ENCODE measurements at places on chromosomes 13 and 19. TPM values are rescaled to one million over a fixed set of nuclear protein-coding genes. Genes with fewer than 3 reads are reported as not detected.

The KCNN1 gene
- not detected for total RNA-seq

The ZNF98 gene
- total RNA-seq = not detected

- H3K4me1 ChIP-seq = peaks cover 6% of the 10 kb centered on the region
- no peak for DNase-seq
- H3K4me3 ChIP-seq = no peak overlapping the region
- no peak overlapping the region for H3K27ac ChIP-seq
- no peaks in the 10 kb centered on the region for H3K36me3 ChIP-seq
- no peaks in the 10 kb centered on the region for H3K27me3 ChIP-seq
Measured at GRCh38 chr13:105193026-105193425, 1342.4 kb downstream of the EFNB2 start.

- H3K4me1 ChIP-seq = peaks cover 11% of the 10 kb centered on the region
- peaks cover 22% of the 10 kb centered on the region for H3K36me3 ChIP-seq
Measured at GRCh38 chr19:40578442-40578908, 1.8 kb downstream of the SHKBP1 start.

The S1PR5 gene
- not detected for total RNA-seq

GRCh38 chr19:17951157-17951989 lies 15.5 kb upstream of the KCNN1 start:
- peaks cover 11% of the 10 kb centered on the region for H3K4me1 ChIP-seq
- no peak overlapping the region for H3K4me3 ChIP-seq
- peaks cover 53% of the 10 kb centered on the region for H3K27me3 ChIP-seq
- no peaks in the 10 kb centered on the region for H3K36me3 ChIP-seq
- no peak for DNase-seq

The HAUS5 gene
- 6.3 TPM for total RNA-seq

GRCh38 chr13:25371875-25372283 lies at the start of gene ATP8A2:
ATP8A2 (plus strand) TSS chr13:25371974; CDS start chr13:25372213, 239 bp downstream.
- no peak within 1 kb of the TSS for H3K4me3 ChIP-seq
- no peak within 1 kb of the TSS for H3K27ac ChIP-seq
- peaks cover 47% of the 10 kb centered on the region for H3K27me3 ChIP-seq

The HPN gene
- total RNA-seq = not detected

GRCh38 chr19:48671446-48671995 lies 1.3 kb downstream of the NTN5 start:
- no peak for DNase-seq
- H3K4me3 ChIP-seq = no peak overlapping the region
- peaks cover 5% of the 10 kb centered on the region for H3K4me1 ChIP-seq
- no peaks in the 10 kb centered on the region for H3K36me3 ChIP-seq

The KLK12 gene
- not detected for total RNA-seq

The SIGLEC10 gene
- not detected for total RNA-seq

DNA sequence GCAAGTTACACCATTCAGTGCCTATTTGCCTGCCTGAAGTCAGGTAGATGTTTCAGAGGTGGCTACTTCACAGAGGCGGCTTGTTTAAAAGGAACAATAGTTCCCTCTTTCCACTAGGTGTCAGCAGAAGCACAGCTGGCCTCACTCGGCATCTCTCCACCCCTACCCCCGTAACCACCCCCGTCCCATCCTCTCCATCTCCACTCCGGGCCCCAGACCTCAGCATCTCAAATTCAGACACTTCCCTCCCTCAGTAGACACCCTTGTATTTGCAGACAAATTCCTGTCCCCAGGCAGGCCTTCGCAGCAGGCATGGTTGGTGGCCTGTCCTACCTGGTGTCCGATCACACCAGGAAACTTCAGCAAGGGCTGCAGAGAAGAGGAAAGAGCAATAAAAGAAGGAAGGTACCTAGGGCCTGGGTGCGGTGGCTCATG lies 9.1 kb upstream of the DPP9 start:
- peaks cover 5% of the 10 kb centered on the region for H3K4me1 ChIP-seq
- H3K27me3 ChIP-seq = peaks cover 12% of the 10 kb centered on the region
- no peak overlapping the region for H3K4me3 ChIP-seq
- no peaks in the 10 kb centered on the region for H3K36me3 ChIP-seq
- DNase-seq = peak; percentile 73

The NAPSA gene
- total RNA-seq = 0.49 TPM

GRCh38 chr13:44667943-44668342 lies 91.8 kb upstream of the TSC22D1 start:
- H3K4me1 ChIP-seq = no peaks in the 10 kb centered on the region
- H3K27me3 ChIP-seq = no peaks in the 10 kb centered on the region
- no peak overlapping the region for H3K27ac ChIP-seq
- H3K4me3 ChIP-seq = no peak overlapping the region

The C19orf12 gene
- total RNA-seq = 20.2 TPM

The GAPDHS gene
- not detected for total RNA-seq

- no peak overlapping the region for H3K4me3 ChIP-seq
- H3K27me3 ChIP-seq = peaks cover under 1% of the 10 kb centered on the region
- no peaks in the 10 kb centered on the region for H3K4me1 ChIP-seq
Measured at GRCh38 chr13:30785191-30785850, 50.0 kb downstream of the ALOX5AP start.

DNA sequence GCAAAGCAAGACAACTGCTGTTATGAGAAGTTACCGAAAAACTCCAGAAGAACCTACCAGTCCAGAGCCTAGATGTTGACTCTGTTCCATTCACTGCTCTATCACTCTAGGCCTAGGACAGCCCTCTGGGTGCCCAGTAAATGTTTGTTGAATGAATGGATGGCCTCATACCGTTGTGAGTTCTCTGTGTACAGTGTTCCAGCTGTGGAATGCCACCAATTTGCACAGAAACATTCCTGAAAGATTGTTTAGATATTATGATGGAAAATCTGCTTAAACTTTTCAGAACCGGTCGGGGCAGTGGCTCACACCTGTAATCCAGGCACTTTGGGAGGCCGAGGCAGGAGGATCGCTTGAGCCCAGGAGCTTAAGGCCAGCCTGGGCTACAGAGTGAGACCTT lies 1.3 kb upstream of the FBL start:
- no peak overlapping the region for H3K4me3 ChIP-seq
- H3K27ac ChIP-seq = no peak overlapping the region
- H3K36me3 ChIP-seq = peaks cover 14% of the 10 kb centered on the region

- no peaks in the 10 kb centered on the region for H3K27me3 ChIP-seq
- H3K4me3 ChIP-seq = no peak overlapping the region
- no peak for DNase-seq
- H3K4me1 ChIP-seq = peaks cover 16% of the 10 kb centered on the region
- H3K36me3 ChIP-seq = peaks cover 39% of the 10 kb centered on the region
Measured at GRCh38 chr13:52447354-52447753, 3.1 kb downstream of the VPS36 start.

The GSX1 gene
- not detected for total RNA-seq

The RELB gene
- 39.8 TPM for total RNA-seq

- no peaks in the 10 kb centered on the region for H3K27me3 ChIP-seq
- H3K27ac ChIP-seq = no peak overlapping the region
- H3K4me3 ChIP-seq = no peak overlapping the region
Measured at GRCh38 chr19:10968527-10969135, 7.8 kb downstream of the SMARCA4 start.

The ZIC5 gene
- total RNA-seq = not detected

The CCDC70 gene
- not detected for total RNA-seq

GRCh38 chr13:113428871-113429607 lies 24.2 kb downstream of the ADPRHL1 start:
- H3K4me3 ChIP-seq = no peak overlapping the region
- no peaks in the 10 kb centered on the region for H3K27me3 ChIP-seq
- H3K4me1 ChIP-seq = peaks cover 6% of the 10 kb centered on the region
- no peaks in the 10 kb centered on the region for H3K36me3 ChIP-seq
- DNase-seq = no peak
- no peak overlapping the region for H3K27ac ChIP-seq

- H3K4me3 ChIP-seq = peak overlapping the region; percentile 52
- peak; percentile 66 for DNase-seq
- H3K27ac ChIP-seq = no peak overlapping the region
- no peaks in the 10 kb centered on the region for H3K27me3 ChIP-seq
- no peaks in the 10 kb centered on the region for H3K4me1 ChIP-seq
Measured at GRCh38 chr19:4597975-4598671, 38.6 kb upstream of the SEMA6B start.

- H3K36me3 ChIP-seq = peaks cover 14% of the 10 kb centered on the region
- H3K27me3 ChIP-seq = no peaks in the 10 kb centered on the region
- H3K4me3 ChIP-seq = no peak overlapping the region
- DNase-seq = peak; percentile 48
- H3K4me1 ChIP-seq = peaks cover 11% of the 10 kb centered on the region
Measured at GRCh38 chr19:609004-609346, 19.3 kb downstream of the HCN2 start.

- H3K4me3 ChIP-seq = peak overlapping the region; percentile 52
- H3K27me3 ChIP-seq = no peaks in the 10 kb centered on the region
- H3K36me3 ChIP-seq = no peaks in the 10 kb centered on the region
Measured at GRCh38 chr13:98068521-98068920, 74.4 kb upstream of the FARP1 start.

The KLK6 gene
- not detected for total RNA-seq

Measured in MCF 10A (cell line).